CD4-positive, alpha-beta memory T cell (primary cell): ENCODE measurements at places on chromosomes 12 and 14.
A peak's percentile ranks its signal among the peaks of the same experiment; 100 is the strongest.

GRCh38 chr12:105474672-105475071 is 144.2 kb downstream of the C12orf75 start:
- H3K4me3 ChIP-seq, result no peak overlapping the region
- H3K27ac ChIP-seq, result no peak overlapping the region
- H3K36me3 ChIP-seq, result no peaks in the 10 kb centered on the region
- no peak for DNase-seq

DNA sequence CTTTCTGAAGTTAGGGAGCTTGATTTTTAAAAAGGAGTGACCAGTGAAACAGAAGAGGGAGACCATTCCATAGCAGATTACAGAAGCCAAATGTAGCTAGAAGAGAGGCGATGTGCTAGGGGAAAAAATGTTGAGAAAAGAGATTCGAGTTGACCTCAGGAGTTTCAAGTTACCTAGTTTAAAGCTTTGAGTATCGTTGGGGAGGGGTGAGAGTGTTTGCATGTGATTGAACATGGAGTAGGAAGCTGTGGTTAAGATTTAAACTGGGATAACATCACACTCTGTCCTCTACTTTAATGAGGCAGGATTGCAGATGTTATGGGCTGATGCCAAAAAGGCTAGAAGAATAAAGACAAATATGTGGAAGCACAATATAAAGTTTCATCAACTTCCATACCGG is 3.7 kb downstream of the LETMD1 start:
- DNase-seq, result no peak
- H3K4me1 ChIP-seq, result peaks cover 27% of the 10 kb centered on the region
- H3K27ac ChIP-seq, result no peak overlapping the region
- no peaks in the 10 kb centered on the region for H3K27me3 ChIP-seq
- no peak overlapping the region for H3K4me3 ChIP-seq

GRCh38 chr12:66808606-66809005 is 129.7 kb upstream of the GRIP1 start:
- no peaks in the 10 kb centered on the region for H3K27me3 ChIP-seq
- DNase-seq, result no peak
- H3K4me3 ChIP-seq, result no peak overlapping the region

DNA sequence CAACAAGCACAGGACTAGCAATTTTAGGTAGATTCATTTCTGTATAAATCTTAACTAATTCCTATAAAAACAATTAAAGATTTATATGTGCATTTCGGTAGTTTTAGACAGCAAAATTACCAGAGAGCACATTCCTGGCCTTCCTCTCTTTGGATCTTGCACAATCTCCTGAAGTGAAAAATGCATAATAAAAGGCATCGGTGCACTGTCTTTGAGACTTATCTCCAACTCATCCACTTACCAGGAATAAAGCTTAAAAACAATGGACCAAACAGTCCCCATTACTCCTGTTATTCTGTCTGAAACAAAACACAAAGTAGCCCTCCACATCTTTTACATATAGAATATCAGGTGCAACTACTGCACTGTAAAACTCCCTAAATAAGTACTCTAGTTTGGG is 69.3 kb downstream of the HECTD1 start:
- DNase-seq, result no peak
- H3K27ac ChIP-seq, result no peak overlapping the region
- H3K4me1 ChIP-seq, result no peaks in the 10 kb centered on the region
- H3K36me3 ChIP-seq, result peaks cover 29% of the 10 kb centered on the region

DNA sequence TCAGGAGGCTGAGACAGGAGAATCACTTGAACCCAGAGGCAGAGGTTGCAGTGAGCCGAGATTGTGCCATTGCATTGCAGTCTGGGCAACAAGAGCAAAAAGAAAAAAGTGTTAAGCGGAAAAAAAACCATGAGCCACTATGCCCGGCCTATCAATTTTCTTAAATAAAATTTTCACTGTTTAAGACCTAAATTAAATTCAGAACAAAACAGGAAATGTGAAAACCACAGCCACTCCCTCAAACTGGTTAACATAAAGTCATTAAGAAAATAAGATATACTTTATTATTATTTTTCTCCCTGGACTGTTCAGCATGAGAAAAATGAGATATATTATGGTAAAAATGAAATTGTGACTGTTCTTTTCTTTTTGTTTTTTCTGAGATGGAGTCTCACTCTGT is 44.6 kb upstream of the GCH1 start:
- H3K4me3 ChIP-seq, result no peak overlapping the region
- H3K27me3 ChIP-seq, result no peaks in the 10 kb centered on the region
- peak; percentile 16 for DNase-seq
- peaks cover 26% of the 10 kb centered on the region for H3K4me1 ChIP-seq
- H3K36me3 ChIP-seq, result no peaks in the 10 kb centered on the region

DNA sequence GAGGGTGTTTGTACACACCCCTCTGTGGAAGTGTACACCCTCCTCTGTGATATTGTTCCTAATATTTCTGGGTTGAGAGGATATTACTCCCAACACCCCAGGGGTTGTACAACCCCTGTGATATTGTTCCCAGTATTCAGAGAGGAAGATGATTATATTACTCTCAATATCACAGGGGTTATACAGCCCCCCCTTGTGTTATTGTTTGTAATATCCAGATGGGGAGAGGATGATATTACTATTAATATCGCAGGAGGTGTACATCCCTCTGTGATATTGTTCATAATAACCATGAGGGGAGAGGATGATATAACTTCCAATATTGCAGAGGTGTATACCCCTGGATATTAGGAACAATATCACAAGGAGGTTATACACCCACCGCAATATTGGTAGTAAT is 566.1 kb upstream of the MIS18BP1 start:
- H3K4me3 ChIP-seq, result no peak overlapping the region
- no peaks in the 10 kb centered on the region for H3K36me3 ChIP-seq
- H3K27ac ChIP-seq, result no peak overlapping the region
- no peaks in the 10 kb centered on the region for H3K27me3 ChIP-seq
- DNase-seq, result no peak

- H3K4me1 ChIP-seq, result no peaks in the 10 kb centered on the region
- no peak overlapping the region for H3K27ac ChIP-seq
- H3K27me3 ChIP-seq, result no peaks in the 10 kb centered on the region
- H3K36me3 ChIP-seq, result no peaks in the 10 kb centered on the region
- no peak overlapping the region for H3K4me3 ChIP-seq
Observed at GRCh38 chr12:1357171-1357570, 237.2 kb downstream of the FBXL14 start.
